ENCODE measurements at places on chromosomes 3 and 15.

DNA sequence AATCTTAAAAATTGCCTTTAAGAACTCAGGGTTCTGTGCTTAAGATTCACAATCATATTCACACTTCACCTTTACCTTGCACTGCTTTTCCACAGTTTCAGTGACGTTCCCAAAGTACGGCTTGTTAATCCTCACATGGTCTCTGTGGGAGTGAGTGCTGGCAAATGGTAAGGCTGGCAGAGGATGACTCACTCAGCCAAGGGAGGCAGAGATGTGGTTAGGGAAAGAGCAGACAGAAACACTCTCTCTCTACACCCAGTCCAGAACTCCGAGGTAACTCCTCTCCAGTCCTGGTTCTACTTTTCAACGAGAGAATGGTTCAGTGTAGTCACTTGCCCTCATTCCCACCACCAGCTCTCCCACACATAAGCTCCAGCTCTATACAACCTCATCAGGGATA is 33.1 kb downstream of the RASGRP1 start:
- DNase-seq = no peak

- no peak for DNase-seq
Measured at GRCh38 chr3:7340795-7341194, 479.9 kb downstream of the GRM7 start.

GRCh38 chr3:23199649-23200048 is 3.5 kb upstream of the UBE2E2 start:
- no peak for DNase-seq

- no peak for DNase-seq
Measured at GRCh38 chr3:4856564-4856963, 122.7 kb upstream of the BHLHE40 start.

- DNase-seq = no peak
Measured at GRCh38 chr3:164406281-164406680, 672.0 kb downstream of the SI start.

GRCh38 chr3:196792771-196793170 is 53.1 kb downstream of the PAK2 start:
- DNase-seq = no peak

DNA sequence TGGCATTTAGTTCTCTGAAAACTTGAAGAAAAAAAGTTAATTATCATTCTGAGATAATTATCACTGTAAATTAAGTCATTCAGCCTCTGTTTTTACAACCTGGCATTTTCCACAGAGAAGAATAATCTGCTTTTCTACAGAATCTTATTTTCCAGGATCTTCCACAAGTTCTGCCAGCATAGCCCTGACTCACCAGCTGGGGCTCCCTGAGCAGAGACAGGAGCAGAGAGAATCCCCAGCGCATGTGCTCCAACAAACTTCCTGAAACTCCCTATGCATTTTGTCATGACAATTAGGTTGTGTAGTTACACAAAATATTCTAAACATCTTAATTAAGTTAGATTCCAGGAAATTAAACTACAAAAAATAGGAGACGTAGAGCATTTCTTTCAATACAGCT is 32.1 kb upstream of the TMEM207 start:
- no peak for DNase-seq

GRCh38 chr3:126212620-126213378 is 32.4 kb upstream of the ALDH1L1 start:
- no peak for DNase-seq

DNA sequence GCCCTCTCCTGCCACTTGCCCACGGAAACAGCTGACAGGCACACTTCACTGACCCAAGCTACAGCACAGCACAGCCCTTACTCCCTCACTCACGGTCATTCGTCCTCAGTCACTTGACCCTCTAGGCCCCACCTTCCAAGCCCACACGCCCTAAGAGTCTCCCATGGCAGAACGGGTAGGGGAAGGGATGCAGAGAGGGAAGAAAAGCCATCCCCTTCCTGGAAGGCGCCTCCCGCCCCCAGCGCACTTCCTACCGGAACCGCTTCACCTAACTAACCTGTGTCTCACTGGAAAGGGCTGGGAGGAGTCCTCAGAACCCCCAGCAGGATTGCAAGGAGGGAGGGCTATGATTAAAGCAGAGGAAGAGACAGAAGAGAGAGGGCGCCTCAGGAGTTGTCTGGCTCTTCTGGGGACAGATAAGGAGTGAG is 22.9 kb downstream of the EPHB3 start:
- no peak for DNase-seq

DNA sequence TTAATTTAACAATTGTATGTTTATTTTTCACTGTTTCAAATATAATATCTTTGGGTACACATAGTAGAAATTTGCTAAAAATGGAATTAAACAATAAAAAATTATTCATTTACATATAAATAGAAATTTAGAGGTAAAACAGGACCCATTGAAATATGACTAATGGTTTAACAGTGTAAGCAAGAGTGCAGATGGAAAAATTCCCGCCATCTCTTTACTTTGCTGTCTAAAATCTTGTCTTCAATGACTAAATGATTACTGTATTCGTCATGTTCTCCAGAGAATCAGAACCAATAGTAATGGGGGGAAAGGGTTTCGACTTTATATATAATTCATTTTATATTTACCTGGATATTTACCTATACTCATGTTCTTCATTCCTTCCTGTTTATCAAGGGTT is 163.1 kb downstream of the IL1RAP start:
- no peak for DNase-seq

- DNase-seq = no peak
Measured at GRCh38 chr3:111713833-111714232, 118.7 kb upstream of the ZBED2 start.

- no peak for DNase-seq
Measured at GRCh38 chr15:96352604-96353405, 22.3 kb downstream of the NR2F2 start.

DNA sequence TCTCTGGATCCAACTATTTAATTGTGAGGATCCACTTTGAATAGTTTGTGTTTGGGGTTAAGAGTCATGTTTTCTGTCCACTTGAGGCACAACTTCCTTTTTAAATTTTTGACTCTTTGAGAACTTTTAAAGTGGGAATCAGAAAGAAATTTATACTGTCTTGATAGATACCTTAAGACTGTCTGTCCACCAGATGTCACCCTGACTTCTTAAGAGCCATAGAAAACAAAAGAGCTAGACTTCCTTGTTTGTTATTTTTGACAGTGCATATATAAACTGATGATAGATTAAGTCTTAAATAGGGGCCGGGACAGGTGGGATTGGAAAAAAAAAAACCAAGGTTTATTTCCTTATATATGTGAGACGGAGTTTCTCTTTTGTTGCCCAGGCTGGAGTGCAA is 52.1 kb upstream of the WDR72 start:
- DNase-seq = no peak

DNA sequence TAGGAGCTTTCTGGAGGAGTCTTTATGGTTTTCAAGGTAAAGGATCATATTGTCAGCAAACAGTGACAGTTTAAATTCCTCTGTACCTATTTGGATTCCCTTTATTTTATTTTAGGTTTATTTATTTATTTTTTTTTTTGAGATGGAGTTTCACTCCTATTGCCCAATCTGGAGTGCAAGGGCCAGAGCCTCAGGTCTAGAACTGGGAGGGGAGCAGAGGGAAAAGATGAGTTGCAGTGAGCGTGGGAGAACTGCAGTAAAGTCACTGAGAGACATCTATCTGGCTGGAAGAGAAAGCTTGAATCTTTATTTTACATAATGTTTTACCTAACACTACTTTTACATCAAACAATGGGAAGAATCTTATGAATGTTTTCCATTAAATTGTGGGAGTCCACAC is 49.5 kb upstream of the GK5 start:
- no peak for DNase-seq

- DNase-seq = no peak
Measured at GRCh38 chr15:82950295-82950694, 2.2 kb downstream of the HOMER2 start.

DNA sequence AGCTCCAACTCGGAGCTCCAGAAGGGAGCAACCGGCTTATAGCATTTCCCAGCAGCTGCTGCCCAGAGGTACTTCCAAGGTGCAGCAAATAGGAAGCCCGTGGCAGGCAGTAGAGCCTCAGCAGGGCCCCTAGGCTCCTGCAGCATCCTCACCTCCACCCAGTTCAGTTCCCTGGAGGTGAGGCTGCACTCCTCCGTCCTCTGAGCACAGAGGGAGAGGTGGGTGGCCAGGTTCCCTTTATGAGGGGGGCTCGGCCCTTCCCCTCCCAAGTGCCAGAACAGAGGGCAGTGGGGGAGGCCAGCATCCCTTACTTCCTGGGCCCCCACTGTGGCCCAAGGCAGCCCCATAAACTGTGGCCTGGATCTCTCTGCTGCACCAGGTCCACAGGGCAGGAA is 150.2 kb downstream of the ATP10A start:
- no peak for DNase-seq

- DNase-seq = no peak
Measured at GRCh38 chr3:175070946-175071345, 211.8 kb downstream of the NAALADL2 start.

DNA sequence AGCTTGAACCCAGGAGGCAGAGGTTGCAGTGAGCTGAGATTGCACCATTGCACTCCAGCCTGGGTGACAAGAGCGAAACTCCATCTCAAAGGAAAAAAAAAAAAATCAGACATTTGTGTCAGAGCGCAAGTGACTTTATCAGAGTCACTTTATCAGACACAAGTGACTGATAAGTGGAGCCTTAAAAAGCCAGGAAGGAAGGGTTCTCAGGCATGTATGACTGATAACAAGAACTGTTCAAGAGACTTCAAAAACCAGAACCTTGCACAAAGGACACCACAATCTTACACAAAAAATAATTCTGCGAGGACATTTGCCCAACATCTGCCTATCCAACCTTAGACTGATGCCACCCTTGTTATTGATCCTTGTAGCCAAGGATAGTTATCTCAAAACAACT is 13.3 kb upstream of the CFAP44 start:
- no peak for DNase-seq

- DNase-seq = no peak
Measured at GRCh38 chr3:172279191-172279640, 169.0 kb downstream of the GHSR start.

DNA sequence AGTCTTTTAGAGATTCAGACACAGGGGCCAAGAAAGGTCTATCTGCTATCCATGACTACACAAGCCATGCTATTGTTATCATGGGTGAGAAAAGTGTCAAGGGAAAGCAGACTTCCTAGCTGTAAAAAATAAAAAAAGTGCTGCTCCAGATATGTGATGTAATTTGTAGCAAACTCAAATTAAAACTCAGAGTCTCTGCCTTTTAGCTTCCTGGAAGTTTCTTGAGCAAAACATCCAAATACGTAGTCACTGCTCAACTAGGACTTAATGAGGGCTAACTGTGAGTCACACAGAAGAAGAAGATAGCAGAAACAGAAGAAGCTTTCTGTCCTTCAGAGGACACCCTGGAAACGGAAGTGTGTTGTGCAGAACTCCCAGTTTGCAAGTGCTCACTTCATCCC is 393.4 kb upstream of the NR2F2 start:
- DNase-seq = no peak

DNA sequence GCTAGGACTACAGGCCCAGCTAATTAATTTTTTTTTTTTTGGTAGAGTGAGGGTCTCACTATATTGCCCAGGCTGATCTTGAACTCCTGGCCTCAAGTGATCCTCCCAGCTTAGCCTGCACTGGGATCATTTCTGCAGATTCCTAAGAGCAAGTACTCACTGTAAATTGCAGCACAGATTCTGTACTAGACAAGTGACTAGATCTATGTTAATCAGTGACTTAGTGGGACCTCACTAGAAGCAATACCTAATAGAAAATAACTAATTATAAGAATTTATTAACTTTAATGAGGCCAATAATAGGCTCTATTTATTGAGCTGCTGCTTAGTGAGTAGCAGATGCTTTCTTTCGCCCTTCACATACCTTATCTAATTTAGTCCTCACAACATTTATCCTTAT is 10.6 kb upstream of the UTS2B start:
- no peak for DNase-seq

DNA sequence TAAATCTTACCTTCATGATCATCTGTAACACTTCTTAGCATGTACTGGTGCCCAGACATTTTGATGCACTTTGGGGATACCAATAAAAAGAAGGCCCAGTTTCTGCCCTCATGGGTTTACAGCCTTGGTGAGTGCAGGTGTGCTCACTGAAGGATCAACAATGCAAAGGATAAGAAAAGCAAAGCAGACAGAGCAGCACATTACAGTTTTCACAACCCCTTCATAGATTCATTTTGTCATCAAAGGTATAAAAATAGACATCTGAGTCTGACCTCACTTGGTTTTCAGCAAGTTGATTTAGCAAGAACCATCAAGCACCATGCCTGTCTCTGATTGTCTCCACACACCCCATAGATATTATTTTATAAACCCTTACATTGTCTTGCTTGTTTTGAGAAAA is 77.6 kb downstream of the BFSP2 start:
- no peak for DNase-seq

- peak; percentile 59 for DNase-seq
Measured at GRCh38 chr15:72375501-72375845, 341 bp downstream of the HEXA start.

DNA sequence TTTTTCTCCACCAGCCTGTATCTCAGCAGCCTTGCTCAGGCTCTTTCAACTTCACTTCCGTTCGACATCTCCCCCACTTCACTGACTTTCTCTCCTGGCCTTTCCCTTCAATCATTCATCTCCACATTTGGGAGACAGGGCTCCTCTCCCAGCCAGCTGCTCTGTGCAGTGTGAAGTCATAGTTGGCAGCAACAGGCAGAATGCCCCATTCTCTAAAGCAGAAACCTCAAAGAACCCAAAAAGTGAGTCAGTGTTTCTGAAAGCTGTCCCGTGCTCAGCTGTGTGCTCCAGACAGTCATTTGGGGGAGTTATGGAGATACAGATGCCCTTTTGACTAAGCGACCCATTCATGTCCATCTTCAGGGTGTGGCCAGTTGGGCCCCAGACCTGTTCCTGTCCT is 54.3 kb downstream of the NTRK3 start:
- DNase-seq = no peak

GRCh38 chr15:85407421-85408269 is 27.2 kb downstream of the AKAP13 start:
- peak; percentile 27 for DNase-seq

DNA sequence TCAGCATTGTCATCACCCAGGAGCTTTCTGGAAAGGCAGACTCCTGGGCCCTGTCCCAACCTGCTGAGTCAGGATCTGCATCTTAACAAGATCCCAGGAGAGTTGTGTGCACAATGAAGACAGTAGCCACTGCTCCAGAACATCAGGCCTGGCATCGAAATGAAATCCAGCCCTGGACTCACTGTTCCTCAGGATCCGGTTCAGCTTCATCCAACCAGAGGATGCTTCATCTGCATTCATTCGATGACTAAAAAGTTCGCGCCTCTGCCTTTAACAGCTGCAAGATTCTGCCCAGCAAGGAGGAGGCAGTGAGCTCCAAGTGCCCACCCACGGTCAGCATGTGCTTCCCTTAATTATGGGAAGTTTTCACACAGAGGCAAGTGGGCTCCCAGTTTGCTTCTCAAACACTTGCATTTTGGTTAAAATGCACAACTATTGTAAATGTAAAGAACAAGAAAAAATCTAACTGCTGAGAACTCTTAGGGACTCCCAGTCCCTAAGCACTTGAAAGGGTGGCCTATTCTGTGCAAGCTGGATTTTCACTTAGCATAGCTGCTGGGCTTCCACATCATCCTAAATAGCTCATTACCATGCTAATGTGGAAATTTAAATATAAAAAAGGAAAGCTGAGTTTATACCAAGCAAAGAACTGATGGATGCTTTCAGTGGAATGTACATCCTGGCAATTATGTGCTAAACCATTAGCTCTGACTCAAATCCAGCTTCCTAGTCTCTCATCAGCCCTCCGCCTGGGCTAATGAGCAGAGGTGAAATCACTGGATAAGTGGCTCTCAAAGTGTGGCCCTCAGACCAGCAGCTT is 25.5 kb upstream of the ESYT3 start:
- DNase-seq = no peak

Measured in stimulated activated naive CD4-positive, alpha-beta T cell treated with Interleukin-2 at 50 U/mL for 16 hours (primary cell).